ENCODE measurements at places on chromosomes 1 and 21.

DNA sequence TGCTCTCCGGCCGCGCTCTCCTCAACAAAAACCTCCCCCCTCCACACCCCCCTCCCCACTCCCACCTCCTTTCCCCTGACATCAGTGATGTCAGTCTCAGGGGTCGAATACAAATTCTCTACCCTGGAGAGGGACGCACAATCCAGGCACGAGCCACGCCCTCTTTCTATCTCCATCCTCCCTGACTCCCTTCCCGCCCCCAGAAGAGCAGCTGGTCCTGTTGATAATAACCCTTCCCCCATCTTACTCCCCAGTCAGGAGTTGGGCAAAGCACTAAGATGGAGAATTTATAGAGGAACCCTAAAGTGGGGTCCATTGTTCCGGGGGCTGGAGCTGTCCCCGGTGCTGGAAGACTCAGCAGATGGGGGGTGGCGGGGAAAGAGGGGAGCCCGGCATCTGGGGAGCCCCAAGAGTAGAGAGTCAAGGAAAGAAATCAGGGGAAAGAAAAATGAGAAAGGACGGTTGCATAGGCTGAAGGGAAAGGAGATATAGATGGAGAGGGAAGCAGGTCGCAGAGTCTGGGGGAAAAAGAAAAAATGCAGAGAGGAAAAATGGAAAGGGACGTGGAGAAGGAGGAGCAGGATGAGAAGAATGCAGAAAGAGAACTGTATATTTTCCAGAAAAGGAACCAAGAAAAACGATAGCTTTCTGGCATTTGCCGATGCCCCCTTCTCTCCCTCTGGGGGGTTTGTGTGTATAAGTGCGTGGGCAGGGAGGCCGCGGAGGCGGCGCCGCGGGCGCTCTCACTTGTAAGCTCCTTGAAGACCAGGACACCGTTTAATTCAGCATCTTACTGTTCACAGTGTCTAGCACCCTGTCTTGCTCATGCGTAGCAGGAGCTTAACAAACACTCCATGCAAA, at the start of gene CELF3:
CELF3 (minus strand) TSS at position 33 of the 861 bp plus-strand sequence. CDS start 783 bp downstream, outside the sequence.
- no peak for DNase-seq

DNA sequence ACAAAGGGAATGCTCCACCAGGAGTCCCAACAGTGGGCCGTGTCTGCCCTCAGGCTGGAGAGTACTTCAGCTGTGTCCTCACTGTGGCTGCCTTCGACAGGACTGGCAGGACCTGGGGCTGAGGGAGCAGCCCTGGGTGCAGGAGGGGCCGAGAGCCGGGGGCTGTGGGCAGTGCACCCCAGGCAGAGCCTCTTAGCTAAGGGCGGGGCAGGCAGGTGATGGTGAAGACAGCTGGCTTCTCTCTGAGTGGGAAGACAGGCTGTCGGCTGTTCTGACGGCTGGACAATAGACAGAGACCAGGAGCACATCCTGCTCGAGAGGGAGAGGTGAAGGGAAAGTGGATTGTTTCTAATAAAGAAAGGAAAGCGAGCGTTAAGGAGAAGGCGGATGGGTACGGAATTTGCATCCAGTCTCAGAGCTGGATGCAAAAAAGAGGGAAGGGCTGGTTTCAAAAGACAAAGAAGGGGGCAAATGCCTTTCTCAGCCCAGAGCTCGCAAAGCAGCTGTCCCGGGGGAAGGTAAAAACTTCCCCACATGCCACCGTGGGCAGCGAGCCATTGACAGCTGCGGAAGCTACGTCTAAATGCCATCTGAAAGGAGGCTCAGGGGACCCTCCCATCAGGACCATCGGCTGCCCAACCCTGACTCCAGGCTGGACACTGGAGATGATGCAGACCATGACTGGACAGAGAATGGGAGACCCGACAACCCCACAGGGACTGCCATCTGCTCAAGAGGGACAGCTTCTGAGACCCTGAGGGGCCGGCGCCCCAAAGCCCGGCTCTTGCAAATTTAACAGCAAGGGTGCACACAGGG, 92.0 kb downstream of the STUM start:
- no peak for DNase-seq

DNA sequence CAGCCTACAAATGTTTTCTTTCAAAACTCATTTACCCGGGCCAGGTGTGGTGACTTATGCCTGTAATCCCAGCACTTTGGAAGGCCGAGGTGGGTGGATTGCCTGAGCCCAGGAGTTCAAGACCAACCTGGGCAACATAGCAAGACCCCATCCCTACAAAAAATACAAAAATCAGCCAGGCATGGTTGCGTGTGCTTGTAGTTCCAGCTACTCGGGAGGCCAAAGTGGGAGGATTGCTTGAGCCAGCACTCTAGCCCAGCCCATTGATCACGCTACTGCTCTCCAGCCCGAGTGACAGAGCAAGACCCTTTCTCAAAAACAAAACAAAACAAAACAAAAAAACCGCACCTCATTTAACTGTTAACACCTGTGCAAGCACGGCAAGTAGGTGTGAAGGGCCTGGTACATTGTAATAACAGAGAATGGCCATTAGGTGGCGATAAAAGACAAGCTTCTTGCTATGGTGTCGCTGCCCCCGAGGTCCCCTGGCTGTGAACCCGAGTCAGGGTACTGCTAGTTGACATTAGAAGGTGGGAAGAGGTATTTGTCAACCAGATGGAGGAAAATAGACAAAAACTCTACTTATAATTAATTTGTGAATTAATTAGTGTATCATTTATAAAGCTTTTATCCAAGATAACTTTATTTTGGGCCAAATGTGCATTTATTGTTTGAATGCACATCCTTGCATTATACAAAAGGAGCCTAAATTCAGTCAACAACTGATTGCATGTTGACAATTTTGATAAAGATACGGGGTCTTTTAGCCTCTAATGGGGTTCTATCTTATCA, 66.5 kb downstream of the SH3BGR start:
- DNase-seq, result peak; percentile 16

DNA sequence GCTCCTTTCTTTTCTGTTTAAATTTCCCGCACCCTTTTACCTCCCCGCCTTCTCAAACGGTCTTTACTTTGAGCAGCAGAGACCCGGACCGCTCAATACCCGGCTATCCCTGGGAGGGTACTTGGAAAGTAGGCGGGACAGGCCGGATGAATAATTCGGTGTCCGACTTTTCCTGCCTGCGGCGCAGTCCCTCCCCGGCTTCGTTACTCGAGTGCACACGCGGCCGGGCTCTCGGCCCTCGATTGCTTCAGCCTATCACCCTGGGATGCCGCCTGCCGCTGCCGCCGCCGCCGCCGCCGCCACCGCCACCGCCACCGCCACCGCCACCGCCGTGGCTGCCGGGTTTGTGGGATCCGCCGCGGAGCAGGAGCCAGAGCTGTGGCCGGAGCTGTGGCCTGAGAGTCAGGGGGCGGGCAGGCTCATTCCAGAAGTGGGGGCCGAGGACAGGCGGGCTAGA, 382 bp upstream of the RASAL2 start:
- peak; percentile 83 for DNase-seq

GRCh38 chr1:27192039-27192529, 37.2 kb upstream of the SLC9A1 start:
- DNase-seq, result no peak

DNA sequence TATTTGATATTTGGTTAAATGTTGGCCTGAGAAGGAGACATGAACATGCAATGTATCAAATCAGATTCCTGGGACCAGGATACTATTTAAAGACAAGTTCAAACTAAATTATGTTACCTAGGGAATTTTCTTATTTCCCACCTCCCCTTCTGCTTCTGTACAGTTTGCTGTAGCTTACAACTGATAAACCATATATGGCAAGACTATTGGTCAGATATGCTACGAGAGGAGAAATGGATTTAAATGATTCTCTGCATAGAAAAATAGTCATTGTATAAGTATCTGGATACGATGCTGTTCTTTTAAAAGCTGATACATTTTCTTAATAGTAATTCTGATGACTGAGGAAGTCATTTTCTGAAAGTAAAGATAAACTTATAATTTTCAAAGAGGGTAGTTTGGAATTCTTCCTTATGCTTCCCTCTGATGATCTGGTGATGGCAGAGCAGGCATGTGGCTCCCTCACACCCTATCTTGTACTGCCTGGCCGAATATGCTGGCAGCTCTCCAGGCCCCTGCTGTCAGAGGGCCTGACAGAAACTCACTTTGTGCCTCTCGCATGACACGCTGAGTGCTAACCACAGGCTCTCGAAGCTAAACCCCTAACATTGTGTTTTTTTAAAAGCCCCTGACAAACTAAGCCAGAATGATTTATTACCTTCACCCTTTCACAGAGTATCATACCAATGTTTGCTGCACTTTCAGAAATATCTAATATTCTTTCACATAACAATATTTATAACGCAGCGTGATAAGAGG, 19.4 kb downstream of the RRP15 start:
- DNase-seq, result no peak

DNA sequence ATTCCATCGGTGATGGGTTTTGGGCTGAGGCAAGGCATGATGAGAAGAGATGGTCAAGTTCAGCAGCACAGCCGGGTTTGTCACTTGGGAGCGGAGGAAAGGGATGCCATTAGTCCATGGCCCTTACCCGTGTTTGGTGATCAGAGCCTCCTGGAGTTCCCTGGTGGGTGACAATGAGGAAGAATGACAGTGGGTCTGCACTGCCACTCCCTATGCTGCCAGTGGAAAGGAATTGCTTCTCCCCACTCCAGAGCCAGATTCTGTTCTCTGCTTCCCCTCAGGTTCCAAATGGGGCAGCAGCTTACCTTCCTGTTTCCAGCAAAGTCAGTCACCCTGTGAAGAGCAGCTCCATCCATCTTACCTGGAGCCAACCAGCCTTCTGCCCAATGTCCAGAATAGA, 393.1 kb downstream of the PTPRU start:
- DNase-seq, result no peak

GRCh38 chr1:7487766-7488474, 283.2 kb upstream of the VAMP3 start:
- no peak for DNase-seq

DNA sequence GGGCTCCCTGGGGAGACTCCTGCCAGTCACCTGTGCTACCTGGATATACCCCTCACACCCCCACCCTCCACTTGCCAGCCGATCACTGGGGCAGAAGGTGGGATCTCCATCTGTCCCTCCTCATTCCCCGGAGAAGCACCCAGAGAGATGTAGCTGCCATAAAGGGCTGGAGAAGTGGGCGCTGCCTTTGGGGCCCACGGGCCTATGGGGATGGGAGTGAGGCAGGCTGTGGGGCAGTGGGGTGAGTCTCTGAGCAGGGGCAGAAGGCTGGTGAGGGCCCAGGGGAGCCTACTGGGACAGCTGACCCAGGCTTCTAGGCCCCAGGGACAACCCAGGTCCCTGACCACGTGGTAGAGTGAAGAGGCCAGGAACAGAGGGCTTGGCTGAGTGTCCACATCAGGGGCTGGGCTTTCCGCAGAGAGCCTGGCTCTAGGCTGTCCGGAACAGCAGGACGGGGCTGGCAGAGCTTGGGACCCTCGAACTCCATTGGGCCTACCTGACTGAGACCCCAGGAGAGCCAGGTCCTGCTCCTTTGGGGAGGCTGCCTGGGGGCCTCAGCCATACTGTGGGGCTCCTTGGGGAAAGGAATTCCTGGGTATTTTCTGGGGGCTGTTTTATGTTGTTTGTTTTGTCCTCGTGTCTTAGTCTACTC, 205.9 kb upstream of the VAMP3 start:
- DNase-seq, result no peak

DNA sequence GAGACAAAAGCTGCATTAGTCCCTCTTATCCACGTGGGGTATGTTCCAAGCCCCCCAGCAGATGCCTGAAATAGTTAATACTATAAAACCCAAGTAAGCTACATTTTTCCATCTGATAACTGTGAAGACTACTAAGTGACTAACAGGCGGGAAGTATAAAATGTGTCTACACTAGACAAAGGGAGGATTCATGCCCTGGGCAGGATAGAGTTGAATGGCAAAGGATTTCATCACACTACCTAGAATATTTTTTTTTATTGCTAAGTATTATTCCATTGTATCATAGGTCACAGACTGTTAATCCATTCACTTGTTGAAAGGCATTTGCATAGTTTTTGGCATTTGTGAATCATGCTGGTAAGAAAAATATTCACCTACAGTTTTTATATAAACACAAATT, 26.4 kb upstream of the CFHR4 start:
- DNase-seq, result no peak

GRCh38 chr1:121519042-121519755, 334.4 kb downstream of the SRGAP2C start:
- DNase-seq, result no peak

DNA sequence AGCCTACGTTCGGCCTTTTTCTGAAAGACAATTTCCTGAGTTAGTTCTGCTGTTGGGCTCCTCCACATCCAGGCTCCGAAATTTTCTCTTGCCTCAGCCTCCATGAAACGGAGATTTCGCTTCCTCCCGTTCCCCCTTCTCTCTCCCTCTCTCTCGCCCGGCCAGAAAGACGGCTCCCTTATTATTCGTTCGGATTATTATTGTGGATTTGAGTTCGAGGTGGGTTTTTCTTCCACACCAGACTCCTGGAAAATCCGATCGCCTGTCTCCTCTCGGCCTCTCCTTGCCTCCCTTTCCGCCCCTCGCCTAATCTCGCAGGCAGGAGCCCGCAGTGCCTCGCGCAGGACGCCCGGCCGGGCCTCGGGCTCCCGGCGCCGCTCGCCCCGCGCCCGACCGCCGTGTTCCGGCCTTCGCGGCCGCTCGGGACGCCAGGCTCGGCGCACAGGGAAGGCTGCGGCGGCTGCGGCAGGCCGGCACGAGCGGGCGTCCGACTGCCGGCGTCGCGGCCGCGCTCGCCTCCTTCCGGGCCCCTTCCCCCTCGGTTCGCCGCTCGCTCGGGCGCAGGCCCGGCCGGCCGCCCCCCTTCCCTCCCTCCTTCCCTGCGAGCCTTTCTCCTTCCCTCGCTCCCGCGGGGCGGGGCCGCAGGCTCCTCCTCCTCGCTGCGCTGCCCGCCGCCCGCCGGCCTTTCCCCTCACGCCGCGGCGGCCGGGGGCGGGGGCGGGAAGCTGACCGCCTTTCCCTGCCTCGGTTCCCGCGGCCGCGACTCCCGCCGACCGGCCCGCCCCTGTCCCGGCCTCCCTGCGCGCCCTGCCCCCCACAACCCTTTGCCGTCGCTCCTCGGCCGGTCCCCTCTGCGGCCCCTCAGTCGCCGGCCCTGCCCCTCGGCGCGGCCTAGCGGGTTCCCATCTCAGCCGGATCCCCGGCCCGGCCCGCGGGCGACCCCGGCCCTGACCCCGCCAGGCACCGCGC, at the start of gene ARHGEF11:
ARHGEF11 (minus strand) TSS at position 493 of the 969 bp plus-strand sequence. CDS start 1,412 bp downstream, outside the sequence.
- peak; percentile 38 for DNase-seq

DNA sequence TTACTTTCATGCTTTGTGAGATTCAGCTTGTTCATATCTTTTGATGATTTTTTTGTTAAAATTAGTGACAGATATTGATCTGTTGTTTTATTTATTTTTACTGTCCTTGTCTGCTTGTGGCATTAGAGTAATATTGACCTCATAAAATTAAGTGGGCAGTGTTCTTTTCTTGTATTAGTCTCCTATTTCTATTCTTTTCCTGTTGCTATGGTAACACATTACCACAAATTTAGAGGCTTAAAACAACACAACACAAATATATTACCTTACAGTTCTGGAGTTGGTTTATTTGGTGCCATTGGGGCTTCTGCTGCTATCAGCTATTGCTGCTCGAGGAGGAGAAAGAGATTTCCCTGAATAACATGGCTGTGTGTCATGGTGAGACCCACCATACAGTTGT, 135.7 kb downstream of the C1orf94 start:
- no peak for DNase-seq
